ENCODE measurements at places on chromosomes 1 and 21.

DNA sequence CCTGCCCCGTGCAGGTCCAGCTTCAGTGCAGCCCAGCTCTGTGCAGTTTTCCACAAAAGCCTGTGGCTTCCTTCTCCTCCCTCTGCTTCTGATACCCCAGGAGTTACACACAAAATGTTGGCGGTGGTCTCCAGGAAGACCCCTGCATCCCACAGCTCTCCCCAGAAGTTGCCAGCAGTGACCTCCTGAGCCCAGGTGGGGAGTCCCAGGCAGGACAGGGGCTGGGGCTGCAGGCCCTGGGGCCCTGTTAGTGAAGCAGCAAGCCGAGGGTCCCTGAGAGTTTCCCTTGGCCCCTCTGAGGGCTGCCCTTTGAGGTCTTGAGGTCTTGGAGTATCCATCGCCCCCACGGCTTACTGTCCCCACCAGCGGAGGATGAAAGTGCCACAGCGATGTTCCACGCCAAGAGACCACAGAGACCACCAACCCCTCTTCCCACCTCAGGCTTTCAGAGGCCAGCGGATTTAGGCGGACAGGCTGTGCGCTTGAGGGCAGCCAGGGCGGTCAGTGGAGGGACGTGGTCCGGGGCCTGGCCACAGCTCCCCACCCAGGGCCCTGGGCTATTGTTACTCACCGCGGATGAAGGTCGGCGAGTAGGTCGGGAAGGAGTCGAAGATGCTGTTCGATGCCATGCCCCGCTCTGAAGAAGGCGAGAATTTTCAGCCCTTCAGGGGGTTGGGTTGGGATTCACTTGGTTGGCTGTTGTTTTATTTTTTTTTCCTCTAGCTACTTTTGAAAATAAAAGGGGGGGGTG is 34.0 kb upstream of the RUNX3 start:
- DNase-seq: no peak

DNA sequence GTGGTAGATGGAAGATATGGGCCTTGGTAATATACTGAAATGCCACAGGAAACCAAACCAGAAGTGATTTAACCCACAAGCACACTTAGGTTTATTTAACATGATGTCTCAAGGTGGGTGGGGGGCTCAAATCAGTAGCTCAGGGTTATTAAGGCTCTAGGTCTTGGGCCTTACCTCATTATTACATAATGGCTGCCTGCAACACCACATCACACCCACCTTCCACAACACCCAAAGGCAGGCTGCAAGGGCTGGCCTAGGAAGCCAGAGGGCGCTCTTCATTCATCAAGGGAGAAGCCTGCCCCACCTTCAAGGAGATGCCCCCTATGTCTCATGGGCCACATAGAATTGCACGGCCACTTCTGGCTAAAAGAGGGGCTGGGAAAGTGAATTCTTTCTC is 6.0 kb downstream of the TFF1 start:
- peak; percentile 36 for DNase-seq

GRCh38 chr1:223022641-223023473 is 120.2 kb downstream of the TLR5 start:
- peak; percentile 99 for DNase-seq

- DNase-seq: no peak
Observed at GRCh38 chr21:36030581-36031189, 29.6 kb downstream of the SETD4 start.

DNA sequence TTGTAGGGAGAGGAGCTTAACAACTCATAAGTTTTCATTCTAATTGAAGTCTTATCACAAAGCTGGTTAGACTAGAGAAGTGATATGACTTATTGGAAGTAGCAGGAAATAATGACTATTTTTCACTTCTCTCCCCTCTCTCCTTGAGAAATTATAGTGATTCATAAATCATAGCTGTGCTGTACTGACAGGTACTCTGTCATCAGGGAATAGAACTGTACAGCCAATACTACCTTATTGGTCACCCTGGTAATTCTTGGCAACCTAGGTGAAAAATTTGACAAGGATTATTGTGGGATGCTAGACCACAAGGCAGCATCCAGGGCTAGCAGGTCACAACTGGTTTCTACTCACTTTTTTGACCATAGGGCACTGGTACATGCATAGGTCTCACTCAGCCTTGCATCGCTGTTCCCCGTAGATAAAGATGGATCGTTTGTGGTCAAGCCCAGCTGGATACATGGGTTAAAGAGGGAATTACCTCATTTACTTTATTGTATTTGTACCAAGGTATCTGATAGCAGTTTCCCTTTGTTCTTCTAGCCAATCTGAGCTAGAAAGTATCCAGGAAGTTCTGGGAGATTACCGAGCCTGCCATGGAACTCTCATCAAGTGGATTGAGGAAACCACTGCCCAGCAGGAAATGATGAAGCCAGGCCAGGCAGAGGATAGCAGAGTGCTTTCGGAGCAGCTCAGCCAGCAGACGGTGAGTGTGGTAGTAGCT is 113.6 kb downstream of the MACF1 start:
- DNase-seq: peak; percentile 92

GRCh38 chr1:76336931-76337371 is 262.4 kb downstream of the ST6GALNAC3 start:
- peak; percentile 21 for DNase-seq
